ENCODE measurements at places on chromosomes 4 and X.
A peak's percentile ranks its signal among the peaks of the same experiment; 100 is the strongest.

- no peak for DNase-seq
Measured at GRCh38 chr4:173325007-173325736, 9.0 kb downstream of the HMGB2 start.

- no peak for DNase-seq
Measured at GRCh38 chrX:41312786-41313185, 21.2 kb upstream of the DDX3X start.

GRCh38 chr4:108881190-108881589 lies 118.3 kb upstream of the ETNPPL start:
- DNase-seq = no peak

DNA sequence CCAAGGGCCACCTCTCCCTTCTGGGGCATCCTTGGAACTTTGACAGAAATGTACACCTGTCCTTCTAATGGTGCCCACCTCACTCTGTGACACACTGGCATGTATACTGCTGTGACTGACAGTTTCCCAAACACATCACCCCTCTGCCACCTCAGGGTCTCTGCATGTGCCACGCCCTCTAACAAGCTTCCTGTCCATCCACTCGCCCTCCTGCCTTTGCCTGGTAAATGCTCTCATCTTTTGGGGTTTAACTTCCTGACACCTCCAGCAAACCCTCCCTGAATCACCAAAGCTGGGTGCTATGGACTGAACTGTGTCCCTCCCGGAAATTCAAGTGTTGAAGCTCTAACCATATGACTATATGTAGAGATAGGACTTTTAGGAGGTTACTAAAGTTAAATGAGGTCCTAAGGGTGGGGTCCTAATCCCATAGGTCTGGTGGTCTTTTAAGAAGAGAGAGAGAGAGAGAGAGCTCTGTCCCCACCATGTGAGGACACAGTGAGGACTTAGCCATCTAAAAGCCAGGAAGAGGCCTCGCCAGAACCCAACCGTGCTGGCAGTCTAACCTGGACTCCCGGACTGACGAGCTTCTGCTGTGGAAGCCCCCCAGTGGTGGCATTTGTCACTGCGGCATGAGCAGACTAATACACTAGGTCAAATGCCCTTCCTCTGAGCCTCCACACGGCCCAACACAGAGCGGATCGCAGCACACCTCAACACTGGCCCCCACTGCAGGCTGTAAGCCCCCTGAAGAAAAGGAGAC lies 95.6 kb downstream of the AFAP1 start:
- no peak for DNase-seq

DNA sequence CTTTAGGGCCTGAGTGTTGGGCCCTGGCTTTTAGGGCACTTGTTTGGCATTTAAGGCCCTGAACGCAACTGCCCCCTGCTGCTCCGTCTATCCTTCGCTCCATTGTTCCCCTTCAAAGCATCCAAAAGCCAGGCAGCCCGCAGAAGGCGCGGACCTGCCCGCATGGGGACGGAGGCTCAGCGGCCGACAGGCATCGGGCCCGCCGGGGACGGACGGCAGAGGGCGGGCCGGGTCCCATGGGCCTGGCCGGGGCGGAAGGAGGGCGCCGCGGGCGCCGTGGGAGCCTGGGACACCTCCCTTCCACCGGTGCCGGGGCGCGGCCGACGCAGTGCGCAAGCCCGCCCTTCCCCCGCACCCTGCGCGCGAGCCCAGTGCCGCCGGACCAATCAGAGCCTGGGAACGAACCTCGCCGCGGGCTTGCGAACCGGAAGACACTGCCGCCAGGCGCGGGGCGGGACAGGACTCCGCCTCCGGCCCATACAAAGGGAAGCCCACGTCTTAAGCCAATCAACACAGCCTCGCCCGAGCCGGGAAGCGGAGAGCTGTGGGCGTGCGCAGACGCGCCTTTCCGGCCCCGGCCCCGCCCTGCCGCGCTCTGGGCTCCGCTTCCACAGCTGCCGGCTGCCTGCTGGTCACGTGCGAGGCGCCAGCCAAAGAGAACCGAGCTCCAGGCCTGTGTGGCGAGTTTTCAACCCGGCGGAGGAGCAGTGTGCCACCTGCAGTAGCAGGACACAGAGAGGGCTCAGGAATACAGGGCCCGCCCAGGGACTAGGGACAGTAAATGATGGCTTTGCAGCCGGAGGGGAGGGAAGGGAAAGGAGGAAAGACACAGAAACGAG lies 2.1 kb upstream of the ARHGAP4 start:
- DNase-seq = peak; percentile 99

DNA sequence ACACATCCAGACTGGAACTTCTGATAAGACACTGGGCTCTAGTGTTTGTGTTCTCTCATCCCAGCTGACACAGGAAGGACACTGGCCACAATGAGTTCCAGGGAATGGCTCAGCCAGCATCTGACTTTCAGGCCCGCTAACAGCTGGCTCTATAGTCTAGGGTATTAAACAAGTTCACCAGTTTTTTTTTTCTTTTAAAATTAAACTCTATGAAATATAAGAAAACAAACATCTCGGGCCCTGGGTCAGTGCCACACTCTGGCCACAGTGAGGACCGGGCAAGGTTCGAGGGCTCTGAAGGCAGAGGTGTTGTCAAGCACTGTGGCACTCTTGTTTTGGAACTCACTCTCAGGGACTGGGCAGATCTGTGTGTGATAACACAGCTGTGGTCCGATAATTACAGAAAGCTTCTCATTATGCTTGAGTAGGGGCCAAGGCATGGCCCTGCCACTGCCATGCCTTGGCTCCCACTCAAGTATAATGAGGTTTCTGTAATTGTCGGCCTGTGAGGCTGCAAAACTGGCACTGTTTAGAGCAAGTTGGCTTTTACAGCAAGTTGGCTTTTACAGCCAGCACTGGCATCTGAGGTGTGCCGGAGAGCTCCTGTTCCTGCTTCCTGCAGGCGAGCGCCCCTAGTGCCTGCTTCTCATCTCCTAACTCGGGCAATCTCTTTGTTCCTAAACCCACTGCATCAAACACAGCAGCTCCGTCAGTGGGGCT lies 62.8 kb downstream of the PPP1R2C start:
- DNase-seq = peak; percentile 79

GRCh38 chr4:173273941-173274340 lies 60.2 kb downstream of the HMGB2 start:
- DNase-seq = no peak

DNA sequence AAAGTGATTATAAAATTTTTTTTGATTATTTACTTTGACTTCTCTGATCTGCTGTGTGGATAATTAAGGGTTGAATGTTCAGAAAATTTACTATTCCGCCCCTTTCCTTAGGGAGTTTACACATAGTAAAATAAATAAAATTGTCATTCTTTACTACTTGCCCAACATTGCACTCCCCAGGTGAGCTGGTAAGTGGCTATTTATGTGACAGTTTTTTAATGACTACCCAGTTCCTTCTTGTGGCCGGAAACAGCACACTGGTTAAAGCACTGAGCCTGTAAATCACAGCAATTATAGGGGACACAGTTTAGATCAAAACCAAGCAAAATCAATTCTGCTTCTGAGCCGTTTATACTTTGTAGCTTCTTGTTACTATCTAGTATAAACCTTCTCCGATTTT lies 158.1 kb downstream of the FHIP1A start:
- no peak for DNase-seq

DNA sequence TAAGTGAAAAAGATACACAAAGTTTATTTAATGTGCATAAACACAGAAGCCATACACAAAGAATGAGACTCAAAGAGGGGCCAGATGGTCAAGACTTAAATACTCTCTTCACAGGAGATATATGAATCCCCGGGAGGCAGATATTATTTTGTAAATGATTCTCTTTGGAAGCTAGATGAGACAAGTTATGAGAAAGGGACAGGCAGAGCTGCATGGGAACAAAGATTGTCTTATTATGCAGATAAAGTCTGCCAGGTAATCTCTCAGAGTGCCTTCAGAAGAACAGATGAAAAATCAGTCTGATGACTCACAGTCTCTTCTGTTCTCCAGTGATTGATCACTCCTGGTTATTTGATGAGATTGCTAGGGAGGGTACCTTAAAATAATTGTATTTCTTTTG lies 89.0 kb downstream of the NAF1 start:
- DNase-seq = no peak

- DNase-seq = no peak
Measured at GRCh38 chr4:4289597-4289940, 385 bp downstream of the LYAR start.

DNA sequence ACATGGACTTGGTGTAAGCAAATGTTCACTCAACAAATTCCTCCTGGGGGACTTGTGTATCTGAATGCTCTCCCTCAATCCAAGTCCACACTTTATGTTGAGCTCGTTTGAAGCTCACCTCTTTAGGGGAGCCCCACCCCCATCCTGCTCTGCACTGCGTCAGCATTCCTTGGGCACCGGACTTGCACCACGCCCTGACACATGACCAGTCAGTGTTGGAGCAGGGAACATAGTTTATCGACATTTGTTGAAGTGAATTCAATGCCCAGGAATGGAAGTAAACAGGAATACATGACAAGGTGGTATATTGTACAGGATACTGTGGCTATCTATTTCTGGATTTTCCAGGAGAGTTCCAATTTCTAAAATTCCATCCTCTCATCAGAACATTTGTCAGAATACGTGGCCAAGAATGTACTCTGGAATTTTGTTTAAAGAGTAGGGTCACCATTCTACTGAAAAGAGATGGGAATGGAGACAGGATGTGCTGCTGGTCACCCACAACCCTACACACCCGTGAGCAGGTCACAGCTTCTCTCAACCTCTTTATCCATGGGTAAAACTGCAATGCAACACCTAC lies 60.0 kb upstream of the LNX1 start:
- DNase-seq = no peak

- no peak for DNase-seq
Measured at GRCh38 chr4:7366180-7366945, 68.4 kb downstream of the PSAPL1 start.

DNA sequence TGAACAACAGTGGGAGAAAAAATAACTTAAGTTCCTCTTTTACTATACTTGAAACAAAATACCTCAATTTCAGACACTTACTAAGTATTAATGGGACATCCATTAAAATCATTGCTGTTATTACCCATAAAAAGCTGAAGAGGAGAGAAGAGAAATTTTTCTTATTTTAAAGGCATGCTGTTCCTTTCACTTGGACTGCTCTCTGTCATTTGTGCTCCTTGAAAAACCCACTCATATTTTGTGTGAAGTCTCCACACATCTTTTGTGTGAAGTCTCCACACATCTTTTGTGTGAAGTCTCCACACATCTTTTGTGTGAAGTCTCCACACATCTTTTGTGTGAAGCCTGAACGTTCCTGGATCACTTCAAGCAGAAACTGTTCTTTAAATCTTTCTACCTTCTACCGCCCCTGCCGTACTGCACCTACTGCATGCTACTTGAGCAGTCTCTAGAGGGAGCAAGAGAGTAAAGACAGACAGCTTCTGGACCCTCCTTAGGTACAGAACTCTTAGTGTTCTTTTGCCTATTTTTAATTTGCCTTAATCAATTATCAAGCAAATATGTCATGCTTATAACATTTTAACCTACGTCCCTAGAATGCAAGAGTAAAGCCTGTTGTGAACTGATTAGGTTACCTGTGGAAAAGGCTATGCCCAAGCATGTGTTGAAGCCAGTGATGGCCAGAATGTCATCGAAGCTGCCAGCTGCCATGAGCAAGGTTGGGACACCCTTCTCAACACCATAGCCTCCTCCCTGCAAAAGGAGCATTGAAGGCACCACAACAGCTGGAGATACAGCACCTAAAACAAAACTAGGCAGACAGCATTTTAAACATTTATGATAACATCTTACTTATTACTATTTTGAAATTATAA lies 27.1 kb upstream of the SLC9B1 start:
- no peak for DNase-seq

DNA sequence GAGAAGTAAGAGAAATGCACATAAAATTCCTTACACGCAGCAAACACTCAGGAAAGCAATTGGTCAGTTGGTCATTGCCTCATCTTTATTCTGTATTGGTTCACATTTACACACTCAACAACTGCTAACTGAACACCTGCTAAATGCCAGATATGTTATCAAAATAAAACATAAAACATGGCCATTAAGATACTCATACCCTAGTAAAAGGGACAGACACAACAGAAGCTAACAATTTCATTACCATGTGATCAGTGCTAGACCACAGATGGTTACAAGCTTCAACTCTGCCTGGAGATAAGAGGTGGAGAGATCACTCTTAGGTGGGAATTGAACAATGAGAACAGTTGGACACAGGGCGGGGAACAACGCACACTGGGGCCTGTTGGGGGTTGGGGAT lies 26.2 kb downstream of the TEC start:
- no peak for DNase-seq

- DNase-seq = no peak
Measured at GRCh38 chr4:110119337-110119736, 79.1 kb downstream of the ELOVL6 start.

GRCh38 chr4:97367878-97368277 lies 775.4 kb downstream of the STPG2 start:
- no peak for DNase-seq

GRCh38 chr4:123819362-123820035 lies 422.9 kb downstream of the SPRY1 start:
- no peak for DNase-seq

- DNase-seq = no peak
Measured at GRCh38 chrX:153913211-153913610, 8.7 kb downstream of the AVPR2 start.

DNA sequence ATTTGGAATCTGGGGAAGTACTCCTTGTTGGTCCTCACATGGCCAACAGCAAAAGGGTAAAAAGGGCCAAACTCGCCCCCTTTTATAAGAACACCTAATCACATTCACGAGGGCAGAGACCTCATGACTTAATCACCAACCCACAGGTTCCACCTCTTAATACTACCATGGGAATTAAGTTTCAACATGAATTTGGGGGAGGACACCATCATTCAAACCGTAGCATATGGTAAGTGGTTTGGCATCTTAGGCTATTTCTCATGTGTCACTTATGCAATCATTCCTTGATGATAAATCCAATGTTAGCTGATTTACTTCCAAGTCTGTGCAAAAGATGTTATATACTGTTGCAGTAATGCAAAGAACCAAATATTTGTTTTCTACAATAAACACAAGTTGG lies 302.9 kb upstream of the FAM241A start:
- no peak for DNase-seq

GRCh38 chrX:15804563-15804962 lies 14.3 kb downstream of the ZRSR2 start:
- peak; percentile 18 for DNase-seq

- DNase-seq = no peak
Measured at GRCh38 chrX:50705042-50705441, 109.0 kb downstream of the SHROOM4 start.

- no peak for DNase-seq
Measured at GRCh38 chr4:71639380-71639779, 144.5 kb downstream of the GC start.

GRCh38 chrX:57977992-57978391 lies 67.7 kb upstream of the ZXDA start:
- no peak for DNase-seq

GRCh38 chrX:49117581-49117980 lies 6.0 kb downstream of the GPKOW start:
- DNase-seq = no peak

Data from NCI-H1105 (cell line).